ENCODE measurements at places on chromosomes 6 and 20.
A peak's percentile ranks its signal among the peaks of the same experiment; 100 is the strongest.

DNA sequence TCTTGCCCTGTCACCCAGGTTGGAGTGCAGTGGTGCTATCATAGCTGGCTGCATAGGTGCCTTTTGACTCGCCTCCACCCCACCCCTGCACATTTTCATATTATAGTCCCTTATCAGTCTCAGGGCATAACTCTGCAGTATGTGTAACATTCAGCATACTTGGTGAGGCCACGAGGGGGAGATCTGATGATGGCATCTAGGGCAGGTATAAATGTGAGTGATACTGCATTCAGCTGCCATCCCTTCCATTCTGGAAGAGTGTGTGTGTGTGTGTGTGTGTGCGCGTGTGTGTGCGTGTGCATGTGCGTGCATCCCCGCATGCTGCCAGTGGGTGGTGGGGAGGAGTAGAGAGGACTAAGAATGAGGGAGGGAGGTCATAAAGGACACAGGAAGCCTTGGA, 81.4 kb downstream of the JARID2 start:
- peak; percentile 63 for DNase-seq

DNA sequence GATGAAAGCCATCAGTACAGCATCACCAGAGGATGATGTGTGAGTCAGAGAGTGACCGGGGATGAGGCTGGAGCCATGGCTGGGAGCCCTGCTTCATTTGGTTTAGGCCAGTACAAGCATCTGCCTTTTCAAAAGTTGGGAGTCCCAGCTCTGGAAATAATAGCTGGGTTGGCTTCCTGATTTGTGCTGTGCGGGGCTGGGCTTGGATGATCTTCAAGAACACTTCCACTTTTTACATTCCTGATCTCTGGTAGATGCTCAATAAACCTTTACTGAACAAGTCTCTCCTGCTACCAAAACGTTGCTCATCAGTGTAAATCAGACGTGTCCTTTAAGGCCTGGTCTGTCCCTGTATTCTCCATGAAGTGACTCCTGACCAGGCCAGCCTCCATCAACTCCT, 44.1 kb upstream of the ADGRF4 start:
- no peak for DNase-seq

DNA sequence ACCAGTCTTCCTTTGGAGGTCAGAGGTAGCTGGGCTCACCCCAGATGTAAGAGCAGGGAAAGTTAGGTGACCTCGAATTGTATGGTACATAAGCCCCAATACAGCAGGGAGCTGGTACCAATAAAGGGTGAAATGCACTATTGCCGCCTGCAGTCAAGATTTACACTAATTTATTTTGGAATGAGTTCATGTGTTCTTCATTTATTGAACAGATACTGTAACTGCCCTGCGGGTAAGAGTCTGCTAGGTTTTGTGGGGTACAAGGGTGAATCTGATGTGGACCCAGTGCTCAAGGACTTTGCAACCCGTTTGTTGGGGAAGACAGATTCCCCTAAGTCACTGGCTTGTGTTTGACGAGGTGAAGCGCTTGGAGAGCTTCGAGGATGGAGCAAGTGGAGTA, 2.5 kb upstream of the DNAJC5 start:
- DNase-seq = no peak

GRCh38 chr20:63831646-63831992, 555 bp upstream of the ZBTB46 start:
- no peak for DNase-seq

DNA sequence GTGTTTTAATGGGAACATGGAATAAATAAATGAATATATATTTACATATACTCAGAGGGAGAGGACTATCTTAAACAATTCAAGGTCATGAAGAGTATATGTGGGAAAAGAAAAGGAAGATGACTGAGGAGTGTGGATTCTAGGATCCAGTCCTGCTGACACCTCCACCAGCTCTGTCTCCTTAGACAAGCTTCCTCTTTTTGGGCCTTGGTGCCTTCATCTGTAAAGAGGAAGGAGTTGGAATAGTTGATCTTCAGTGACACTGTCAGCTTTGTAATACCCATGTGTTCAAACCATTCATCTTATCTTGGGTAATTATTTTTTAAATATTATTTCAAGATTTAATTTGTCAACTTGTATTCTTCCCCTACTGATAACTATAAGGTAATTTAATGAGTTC, 338.0 kb downstream of the ADGRB3 start:
- DNase-seq = no peak

DNA sequence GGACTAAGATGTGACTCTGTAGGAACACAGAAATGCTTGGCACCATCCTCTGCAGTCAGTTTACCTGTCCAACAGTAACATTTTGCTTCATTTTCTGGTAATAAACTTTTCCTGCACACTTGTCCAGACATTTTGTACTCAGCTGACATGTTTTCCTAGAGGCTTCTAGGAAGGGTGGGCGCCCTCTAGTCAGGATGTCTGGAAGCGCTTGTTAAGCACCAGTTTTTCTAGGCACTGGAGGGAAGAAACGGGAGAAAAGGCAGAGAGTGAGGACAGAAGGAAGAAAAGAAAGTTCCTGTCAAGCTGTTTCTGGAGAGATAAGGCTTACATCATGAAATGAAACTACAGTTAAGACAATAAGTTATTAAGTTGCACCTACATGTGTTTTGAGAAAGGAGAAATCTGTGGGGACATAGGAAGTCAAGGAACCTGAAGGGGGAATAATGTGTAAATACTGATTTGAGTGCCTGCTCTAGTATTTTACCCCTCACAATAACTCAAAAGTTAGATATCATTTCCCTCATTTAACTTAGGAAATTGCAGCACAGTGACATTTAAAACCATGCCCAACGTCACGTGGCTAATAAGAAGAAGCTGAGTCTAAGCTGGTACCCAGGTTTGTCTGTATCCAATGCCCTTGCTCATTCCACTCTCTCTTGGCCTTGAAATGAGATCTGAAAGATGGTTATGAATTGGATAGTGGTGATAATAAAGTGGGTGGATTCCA, 42.7 kb upstream of the TNFRSF21 start:
- DNase-seq = no peak

DNA sequence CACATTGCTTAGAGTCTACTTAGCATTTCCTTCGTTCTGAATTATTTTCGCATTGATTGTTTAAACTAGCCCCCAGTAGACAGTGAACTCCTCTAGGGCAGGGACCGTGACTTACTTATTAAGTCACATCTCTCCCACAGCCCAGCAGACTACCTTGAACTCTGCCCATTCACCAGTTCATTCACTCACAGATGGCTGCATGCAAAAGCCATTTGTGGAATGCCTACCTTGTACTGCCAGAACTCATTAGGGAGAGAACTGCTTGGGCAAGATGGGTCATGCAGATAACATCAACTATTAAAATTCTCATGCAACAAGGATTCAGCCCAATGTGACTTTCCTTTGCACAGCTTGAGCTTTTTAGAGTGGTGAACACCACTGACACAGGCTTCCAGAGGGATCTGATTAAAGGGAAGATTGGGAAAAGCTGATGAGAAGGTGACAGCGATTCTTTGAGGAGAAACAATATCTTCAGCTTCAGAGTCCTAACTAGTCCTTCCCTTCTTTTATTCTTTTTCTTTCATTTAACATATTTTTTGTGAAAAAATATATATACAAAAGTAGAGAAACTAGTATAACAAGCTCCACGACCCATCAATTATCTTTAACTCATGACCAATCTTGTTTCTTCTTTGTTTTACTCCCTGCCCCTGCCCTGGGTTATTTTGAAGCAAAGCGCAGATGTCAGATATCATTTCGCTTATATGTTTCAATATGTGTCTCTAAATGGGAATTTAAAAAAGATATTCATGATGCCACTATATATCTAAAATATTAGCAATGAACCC, 273.9 kb downstream of the CDC5L start:
- DNase-seq = no peak

DNA sequence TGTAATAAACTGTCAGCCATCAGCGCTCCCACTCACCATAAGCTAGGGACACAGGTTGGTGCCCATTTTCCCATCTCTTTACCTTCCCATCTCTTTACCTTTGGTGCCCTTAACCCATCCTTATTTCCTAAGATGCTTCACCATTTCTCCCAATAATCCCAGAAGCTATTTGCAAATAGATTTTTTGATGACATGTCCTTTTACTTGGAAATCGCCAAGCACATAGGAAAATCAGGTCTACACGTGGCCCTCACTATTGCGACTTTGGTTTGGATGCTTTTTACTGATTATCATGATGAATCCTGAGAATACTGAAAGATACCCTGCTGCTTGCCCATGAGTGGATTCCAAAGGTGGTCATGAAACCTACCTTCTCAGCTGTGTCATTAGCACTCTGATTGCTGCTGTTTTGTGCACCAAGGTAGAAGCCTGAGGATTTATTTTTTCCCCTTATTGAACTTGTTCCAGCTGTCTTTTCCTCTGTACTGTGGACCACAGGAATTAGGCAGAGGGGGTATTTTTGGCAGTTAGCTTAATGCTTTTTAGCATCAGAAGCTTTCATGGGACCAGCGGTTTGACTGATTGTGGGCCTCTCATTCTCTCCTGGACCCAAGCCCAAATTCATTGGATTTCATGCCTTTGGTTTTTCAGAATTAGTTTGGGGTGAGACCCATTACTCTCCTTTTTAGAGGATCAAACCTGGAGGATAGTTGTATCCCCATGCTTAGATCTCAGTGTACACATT, 229.6 kb upstream of the RIN2 start:
- DNase-seq = no peak

- no peak for DNase-seq
Observed at GRCh38 chr6:49328051-49328744, 134.9 kb downstream of the MMUT start.

GRCh38 chr6:14706378-14706929, 539.4 kb upstream of the JARID2 start:
- DNase-seq = peak; percentile 86

DNA sequence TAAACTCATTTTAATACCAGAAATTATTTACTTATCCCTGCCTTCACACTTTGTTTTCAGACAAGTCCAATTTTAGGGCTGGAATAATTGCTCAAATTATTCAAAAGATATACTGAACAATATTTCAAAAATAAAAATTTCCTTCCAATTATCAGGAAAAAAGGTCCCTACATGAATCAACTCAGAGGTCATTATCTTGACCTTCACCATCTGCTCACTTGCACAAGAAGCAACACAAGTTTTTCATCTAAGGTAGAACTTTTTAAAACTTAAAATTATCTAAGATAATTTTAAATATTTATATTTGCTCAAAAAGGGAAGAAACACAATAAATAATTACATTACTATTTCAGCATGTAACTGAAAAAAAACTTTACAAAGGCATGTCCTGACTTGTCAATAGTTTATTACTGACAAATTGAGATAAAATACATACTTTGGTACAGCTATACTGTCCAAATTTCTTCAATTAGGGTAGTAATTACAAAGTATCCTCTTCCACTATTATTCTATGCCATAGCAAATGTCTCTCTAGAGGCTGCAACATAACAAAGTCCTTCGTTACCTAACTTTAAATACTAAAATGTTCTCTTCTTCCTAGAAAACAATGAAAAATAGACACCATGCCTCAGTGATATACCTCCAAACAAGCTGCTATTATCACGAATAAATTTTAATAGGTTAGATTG, 2.4 kb downstream of the CEP85L start:
- DNase-seq = no peak

GRCh38 chr20:5474646-5475550, 158.1 kb upstream of the PROKR2 start:
- no peak for DNase-seq

DNA sequence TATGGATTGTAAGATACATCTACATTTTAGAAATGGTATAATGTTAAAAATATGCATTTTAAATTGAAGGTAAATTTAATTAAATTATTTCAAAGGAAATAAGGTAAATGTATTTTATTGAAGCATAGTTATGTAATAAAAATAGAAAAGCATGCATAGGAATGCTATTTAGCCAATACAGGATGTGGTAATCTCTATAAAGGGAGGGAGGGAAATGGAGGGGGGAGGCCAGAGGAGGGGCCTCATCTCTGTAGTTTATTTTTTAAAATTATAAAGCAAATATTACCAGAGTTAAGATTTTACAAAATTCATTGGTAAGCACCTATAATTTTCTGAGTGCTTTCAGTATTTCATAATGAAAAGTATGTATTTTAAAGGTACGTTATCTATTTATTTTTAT, 27.2 kb downstream of the SLC16A10 start:
- DNase-seq = no peak

- DNase-seq = no peak
Observed at GRCh38 chr6:20013066-20013861, 176.1 kb downstream of the ID4 start.

DNA sequence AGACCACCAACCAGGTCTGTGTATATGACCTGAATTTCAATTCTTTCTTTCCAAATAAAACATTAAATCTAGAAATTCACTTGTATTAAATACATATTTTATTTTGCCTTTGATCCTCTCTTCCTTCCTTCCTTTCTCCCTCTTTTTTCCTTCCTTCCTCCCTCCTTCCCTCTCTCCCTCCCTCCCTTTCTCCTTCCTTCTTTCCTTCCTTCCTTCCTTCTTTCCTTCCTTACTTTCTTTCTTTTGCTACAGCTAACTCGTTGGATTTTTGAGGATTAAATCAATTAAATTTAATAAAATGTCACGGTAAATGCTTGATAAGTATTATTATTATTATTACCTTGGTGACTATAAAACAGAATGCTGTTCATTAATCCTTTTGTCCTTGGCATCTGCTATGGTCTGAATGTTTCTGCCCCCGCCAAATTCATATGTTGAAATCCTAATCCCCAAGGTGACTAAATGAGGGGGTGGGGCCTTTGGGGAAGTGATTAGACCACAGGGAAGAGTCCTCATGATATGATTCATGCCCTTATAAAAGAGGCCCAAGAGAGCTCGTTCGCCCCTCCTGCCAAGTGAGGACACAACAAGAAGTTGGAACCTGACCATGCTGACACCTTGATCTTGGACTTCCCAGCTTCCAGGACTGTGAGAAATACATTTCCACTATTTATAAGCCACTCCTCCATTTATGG, 67.6 kb upstream of the BTBD3 start:
- no peak for DNase-seq

DNA sequence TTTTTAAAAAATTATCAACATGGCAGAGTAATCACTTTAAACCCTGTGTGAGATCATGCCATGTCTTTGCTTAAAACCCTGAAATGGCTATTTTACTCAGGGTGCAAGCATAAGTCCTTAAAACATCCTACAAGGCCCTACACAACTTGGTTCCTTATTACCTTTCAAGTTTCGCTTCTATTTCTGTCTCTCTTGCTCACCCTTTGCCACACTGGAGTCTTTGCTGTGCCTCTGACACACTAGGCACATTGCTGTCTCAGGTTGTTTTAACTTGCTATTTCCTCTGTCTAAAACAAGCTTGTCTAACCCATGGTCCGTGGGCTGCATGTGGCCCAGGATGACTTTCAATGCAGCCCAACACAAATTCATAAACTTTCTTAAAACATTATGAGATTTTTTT, 55.6 kb downstream of the KIAA0408 start:
- DNase-seq = no peak

- DNase-seq = no peak
Observed at GRCh38 chr6:82955841-82956240, 109.8 kb downstream of the UBE3D start.

All from activated T-cell treated with anti-CD3 and anti-CD28 coated beads, Interleukin-2, amount 50 U/mL, for 72 hours (primary cell).